ENCODE measurements at places on chromosomes 6 and 20.

DNA sequence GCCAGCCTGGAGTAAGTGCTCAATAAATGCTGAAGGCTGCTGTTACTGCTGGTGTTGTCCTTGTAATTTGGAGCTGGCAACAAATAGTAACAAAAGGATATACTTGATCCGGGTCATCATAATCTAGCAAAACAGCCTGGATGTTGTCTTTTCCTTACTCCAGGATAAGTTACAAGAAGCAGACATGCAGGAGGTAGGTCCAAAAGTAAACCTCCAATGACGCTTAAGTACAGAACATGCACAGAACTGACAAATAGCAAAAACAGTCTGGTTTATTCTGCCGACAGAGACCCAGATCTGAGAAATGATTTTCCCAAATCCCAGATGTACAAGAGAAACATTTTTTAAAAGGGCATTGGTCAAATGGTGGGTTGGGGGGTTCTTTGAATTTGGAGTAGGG lies 93.0 kb upstream of the KCNK16 start:
- no peak for DNase-seq

GRCh38 chr6:37036146-37036545 lies 30.7 kb downstream of the FGD2 start:
- DNase-seq = no peak

DNA sequence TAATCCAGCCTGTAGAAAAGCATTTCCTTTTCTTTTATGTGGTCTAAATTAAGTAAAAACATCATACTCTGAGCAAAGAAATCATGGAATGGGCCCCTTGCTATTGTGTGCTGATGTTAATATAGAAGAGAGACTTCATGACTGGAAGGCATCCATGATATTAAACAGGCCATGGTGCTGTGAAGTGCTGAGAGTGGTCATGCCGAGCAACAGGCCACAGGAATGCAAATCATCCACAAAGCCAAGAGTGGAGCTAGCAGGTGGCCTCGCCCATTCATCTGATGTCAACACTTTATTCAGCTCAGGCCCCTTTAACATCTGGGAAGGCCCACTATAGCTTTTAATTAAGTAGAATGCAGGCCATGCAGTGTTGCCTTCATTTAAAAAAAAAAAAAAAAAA lies 115.2 kb upstream of the HMGCLL1 start:
- DNase-seq = no peak

DNA sequence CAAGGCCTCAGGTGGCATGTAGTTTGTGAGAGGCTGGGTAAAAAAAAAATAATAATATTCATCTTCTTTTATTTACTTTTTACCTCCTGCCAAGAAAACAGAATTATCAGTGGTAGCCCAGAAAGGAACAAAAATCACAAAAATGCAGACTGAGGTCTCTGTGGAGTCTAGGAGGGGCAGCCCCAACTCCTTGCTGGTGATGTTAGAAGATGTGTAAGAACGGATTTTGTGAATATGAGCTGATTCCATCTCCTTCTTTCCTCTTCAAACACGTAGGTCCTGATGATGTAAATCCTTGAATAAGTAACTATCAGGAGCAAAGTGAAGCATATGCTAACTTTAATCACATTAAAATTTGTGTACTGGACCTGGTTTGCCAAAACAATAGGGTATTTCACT lies 226.8 kb downstream of the EYA4 start:
- DNase-seq = no peak

DNA sequence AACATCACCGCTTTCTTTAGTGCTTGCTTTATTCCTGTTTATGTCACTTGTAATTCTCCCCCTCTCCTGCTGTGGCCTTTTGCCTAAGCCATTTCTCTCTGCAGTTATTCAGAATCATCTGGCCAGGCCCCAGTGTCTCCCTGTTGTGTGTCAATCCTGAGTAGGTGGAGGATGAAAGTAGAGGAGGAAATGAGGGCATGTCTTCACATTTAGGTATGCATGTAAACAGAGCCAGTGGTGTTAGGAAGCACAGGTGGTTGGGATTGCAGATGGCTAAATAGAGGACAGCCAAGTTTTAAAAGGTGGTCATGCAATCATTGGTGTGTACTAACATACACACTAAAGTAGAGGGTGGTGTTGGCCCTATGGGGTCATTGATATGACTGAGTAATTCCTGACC lies 5.2 kb downstream of the PRSS35 start:
- DNase-seq = no peak

DNA sequence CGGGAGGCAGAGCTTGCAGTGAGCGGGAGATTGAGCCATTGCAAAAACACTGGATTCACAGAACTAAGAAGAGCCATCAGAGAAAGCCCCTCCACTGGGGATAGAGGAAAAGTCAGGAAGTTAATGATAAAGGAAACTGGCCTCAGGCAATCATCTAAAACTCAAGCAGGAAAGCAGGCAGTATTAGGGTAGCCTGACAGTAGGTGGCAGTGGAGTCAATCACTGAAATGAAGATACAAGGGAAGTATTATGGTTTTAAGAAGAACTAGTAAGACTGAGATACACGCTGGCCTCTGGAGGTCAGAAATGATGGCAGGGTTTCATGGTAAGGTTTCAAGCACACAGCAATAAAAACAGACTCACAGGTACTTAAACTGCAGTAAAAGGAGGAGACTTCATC lies 578.3 kb downstream of the HACE1 start:
- no peak for DNase-seq
